Activated naive CD4-positive, alpha-beta T cell treated with Interleukin-2 at 50 U/mL for 16 hours (primary cell): ENCODE measurements at places on chromosomes 5 and 9.

DNA sequence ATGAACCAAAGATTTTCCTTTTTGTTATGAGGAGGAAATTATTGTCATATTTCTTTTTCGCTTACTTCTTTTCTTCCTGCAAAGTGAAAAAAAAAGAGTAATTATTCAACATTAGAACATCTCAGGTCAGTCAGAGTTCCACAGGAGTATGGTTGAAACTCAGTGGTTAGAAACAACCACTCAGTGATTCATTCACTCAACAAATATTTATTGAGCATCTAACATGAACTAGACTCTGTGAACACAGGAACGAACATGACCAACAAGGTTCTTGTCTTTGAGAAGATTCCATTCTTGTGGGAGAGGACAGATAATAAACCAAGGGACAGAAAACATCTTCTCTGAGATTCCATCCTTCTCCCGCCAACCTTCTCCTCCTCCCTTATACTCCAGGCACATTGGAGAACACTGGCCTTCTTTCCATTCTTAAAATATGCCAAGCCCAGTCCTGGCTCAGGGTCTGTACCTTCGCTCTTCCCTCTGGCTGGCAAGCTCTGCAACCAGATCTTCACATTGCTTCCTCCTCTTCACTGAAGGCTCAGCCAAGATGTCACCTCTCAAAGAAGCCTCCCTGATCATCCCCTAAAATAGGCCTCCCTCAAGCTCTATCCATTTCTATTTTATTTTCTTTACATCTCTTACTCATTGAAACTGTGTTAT lies 6.8 kb upstream of the GRAMD2B start:
- no peak for DNase-seq

- DNase-seq = no peak
These were observed 91.1 kb downstream of the ZNF608 start for GRCh38 chr5:124655251-124655917.

DNA sequence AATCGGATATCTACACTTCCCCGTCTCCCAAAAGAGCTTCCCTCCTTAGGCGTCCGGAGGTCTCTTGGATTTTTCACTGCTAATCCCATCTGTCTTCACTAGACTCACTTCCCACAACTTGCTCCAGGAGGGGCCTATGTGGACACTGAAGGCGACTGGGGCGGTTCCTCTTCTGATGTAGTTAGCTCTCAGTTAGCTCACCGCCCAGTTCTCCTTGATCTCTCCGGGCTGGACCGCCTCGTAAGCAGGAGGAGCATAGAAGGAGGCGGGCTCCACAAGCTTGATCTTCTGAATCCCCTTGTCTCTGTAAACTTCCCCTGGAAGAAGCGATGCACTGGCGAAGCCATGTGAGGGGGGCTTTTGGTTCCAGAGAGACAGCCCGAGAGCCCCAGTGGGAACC lies 112.0 kb upstream of the SELENOP start:
- no peak for DNase-seq

DNA sequence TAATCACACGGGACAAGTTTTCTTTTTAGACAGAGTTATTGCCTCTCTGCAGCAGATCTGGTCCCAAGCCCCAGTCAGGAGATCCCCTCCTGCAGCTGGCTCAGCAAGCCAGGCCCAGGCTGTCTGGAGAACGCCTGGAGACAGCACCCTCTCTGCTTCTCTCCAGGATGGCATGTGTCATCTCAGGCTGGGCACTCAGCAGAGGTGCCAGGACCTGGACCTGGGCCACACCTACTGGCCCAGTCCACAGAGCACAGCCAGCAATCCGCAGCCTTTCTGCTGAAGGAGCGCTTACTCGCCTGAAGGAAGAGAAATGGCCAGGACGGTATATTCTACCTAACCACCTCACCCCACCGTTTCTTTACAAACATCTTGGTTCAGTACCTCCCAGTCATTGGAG lies 4.7 kb upstream of the TBC1D9B start:
- DNase-seq = no peak

DNA sequence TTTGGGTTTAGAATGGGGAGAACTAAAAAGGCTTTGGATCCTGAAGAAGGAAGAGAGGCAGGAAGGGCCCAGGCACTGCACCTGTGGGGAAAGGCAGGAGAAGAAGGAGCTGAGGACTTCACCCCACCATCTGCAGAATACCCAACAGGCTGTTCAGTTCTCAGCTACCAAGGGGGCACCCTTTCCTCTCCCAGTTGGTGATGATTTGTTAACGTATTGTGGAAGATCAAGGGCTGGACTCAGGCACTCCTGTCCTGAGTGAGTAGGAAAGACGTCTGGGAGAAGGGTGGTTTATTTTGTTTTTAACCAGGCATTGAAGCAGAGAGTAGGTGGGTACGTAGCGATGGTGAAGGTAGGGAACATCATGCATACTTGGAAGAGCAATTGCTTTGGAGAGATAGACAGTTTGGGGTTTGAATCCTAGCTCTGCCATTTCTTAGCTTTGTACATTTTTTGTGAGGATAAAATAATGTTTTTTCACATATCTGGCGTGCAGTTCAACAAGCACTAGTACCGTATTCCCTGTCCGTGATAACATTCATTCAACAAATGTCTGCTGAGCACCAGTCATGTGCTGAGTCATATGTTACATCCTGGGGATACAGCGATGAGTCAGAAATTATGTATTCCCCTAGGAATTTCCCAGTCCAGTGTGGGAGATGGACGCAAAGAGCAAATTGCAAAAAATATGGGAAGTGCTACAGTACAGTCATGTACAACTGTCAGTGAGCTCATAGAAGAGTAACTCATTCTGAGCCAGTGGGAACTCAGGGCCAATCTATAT lies 2.1 kb downstream of the MSANTD3 start:
- no peak for DNase-seq

DNA sequence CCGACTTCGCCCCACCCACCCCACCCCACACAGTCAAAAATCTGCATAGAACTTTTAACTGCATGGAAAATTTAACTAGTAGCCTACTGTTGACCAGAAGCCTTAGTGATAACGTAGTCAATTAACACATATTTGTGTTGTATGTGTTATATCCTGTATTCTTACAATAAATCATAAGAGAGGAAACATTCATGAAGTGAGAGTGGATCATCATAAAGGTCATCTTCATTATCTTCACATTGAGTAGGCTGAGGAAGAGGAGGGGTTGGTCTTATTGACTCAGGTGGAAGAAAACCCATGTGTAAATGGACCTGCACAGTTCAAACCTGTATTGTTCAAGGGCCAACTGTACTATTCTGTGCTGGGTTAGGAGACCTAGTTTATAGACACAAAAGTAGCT lies 31.4 kb downstream of the XPA start:
- DNase-seq = no peak
